H9 (cell line): ENCODE measurements at places on chromosomes 13 and 19.

GRCh38 chr13:69296130-69296529 is 811.5 kb upstream of the ATXN8OS start:
- no peak for DNase-seq

DNA sequence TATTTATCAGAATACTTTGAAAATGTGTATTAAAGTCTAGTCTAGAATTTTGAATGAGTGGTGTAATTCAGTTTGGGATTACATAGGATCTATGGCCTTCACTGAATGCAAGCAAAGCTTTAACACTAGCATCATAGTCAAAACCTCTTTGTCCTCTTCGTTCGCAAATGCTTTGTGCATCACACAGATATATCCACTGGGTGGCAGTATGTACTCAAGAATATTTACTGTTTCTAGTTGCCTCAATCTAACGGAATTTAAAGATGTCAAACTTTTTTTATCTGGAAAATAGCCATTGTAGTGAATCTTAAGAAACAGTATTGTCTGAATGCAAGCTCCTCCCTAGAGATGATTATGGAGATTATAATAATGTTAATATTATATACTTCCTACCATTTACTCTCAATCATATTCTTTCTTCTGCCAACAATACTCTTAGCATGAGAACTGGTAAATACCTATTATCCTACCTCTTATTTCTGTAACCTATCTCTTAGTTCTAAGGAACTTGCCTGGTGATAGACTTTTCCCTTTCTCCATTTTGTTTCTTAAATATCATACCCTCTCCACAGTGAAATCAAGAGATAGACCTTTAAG is 25.8 kb downstream of the LACC1 start:
- no peak for DNase-seq

GRCh38 chr19:2803486-2804155 is 16.0 kb upstream of the ZNF554 start:
- no peak for DNase-seq

- DNase-seq: peak; percentile 82
Observed at GRCh38 chr19:8609279-8610040, 1.1 kb downstream of the ADAMTS10 start.

GRCh38 chr13:91153372-91153771 is 194.1 kb upstream of the MIR17HG start:
- DNase-seq: no peak
